ENCODE measurements at places on chromosomes 4 and X.

DNA sequence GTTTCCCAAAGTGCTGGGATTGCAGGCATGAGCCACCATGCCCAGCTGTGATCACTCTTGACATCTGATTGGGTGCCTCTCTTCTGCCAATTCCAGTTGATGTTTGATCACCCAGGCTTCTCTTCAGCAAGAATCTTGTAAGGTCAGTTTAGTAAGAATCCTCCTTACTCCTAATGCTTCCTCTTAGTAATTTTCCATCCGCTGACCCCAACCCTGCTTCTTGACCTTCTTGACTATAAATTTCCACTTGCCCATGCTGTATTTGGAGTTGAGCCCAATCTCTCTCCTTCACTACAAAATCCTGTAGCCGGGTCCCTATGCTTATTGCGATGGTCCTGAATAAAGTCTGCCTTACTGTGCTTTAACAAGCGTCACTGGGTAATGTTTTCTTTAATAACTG, 75.4 kb downstream of the DDIT4L start:
- no peak for DNase-seq

DNA sequence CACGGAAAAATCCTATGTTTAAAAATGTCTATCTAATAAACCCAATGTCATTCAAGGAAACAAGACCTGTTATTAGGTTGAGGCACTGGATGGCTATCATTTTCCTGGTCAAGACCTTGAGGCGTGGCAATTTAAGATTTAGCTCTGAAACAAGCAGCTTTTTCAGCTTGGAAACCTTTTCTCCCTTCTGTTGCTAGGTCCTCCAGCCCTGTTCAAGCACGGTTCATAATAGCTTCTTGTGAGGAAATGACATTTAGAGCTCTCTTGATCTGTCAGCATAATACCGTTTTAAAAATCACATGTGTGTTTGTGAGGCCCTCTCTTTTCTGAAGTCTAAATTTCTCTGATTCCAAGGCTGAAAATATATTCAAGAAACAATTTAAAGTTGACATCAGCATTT, 133.6 kb upstream of the GRPR start:
- DNase-seq, result no peak

GRCh38 chrX:96244955-96245354, 439.7 kb upstream of the DIAPH2 start:
- DNase-seq, result no peak

- DNase-seq, result no peak
These were observed 70.9 kb upstream of the CBR4 start for GRCh38 chr4:169080981-169081380.

DNA sequence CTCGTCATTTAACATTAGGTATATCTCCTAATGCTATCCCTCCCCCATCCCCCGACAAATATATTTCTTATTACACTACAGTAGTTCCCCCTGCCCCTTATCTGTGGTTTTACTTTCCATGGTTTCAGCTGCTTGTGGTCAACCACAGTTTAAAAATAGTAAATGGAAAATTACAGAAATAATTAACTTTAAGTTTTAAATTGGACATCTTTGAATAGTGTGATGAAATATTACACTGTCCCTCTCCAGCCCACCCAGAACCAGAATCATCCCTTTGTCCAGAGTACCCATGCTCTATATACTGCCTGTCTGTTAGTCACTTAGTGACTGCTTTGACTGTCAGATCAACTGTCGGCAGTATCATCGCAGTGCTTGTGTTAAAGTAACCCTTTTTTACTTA, 47.4 kb upstream of the VEGFC start:
- DNase-seq, result peak; percentile 2

DNA sequence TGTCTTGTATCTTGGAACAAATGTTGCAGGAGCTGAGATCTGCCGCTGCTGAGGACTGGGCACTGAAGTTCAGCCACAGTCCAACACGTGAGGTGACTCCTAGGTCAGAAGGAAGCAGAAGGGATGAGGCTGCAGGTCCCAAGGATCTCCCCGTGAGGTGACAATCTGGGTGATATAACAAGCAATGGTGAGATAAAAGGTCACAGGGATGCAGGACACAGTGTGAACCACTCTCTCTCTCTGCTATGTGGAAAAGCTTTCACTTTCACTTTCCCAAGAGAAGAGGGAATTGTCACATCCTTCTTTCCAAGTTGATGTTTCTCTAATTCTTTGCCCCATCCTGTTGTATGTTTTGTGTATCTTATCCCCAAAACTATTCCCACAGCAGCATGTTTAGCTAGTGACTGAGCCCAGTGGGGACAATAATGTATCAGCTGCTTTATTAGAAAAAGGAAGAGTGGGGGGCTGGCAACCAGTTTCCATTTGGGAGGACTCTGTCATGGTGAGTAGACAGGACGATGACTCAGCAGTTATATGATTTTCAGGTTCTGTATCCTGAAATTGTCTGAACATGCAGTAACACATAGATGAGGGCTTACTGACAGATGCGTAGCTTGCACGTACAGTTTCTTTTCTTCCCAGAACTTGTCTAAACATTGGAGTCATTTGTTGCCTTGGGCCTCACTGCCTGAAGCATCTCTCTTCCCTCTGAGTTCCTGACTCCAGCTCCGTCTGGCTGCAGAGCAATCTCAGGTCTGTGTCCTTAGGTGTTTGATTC, 1415.8 kb upstream of the TENM3 start:
- no peak for DNase-seq

- DNase-seq, result no peak
These were observed 68.1 kb downstream of the FAM53A start for GRCh38 chr4:1615786-1616556.

DNA sequence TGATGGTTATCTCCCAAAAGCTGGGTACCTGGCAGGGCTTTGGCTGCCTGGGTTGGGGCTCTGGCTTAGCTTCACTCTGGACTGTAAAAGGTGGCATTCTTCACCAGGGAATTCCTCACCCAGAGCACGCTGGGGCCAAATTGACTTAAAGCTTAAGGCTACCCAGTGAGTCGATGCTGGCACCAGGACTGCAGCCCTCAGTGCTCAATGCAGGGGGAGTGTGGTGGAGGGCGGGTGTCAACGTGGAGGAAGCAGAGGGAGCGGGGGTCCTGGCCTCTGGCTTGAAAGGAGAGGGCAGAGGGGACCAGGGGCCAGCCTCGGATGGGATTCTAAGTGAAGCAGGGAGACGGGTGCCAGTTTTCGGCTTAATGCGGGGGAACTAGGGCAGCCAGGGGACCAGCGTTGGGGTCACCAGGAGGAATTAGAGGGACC, 446 bp upstream of the FAM50A start:
- no peak for DNase-seq

DNA sequence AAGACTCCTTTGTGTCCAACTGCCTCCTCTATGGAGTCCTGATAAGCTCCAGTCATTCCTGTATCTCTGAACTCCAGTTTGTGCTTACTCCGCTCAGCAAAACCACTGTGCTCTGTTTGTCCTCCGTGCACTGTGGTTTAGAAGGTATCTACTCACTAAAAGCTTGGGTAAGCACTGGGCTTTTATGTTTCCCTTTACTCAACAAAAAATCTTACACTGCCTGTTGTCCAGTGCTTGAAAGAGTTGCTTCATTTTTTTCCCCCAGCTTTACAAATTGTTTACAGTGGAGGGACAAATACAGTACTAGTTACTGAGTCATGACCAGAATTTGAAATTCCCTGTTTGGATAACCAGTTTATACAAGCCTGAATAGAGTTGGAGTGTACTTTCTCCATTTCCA, 545.3 kb upstream of the FAT1 start:
- no peak for DNase-seq

DNA sequence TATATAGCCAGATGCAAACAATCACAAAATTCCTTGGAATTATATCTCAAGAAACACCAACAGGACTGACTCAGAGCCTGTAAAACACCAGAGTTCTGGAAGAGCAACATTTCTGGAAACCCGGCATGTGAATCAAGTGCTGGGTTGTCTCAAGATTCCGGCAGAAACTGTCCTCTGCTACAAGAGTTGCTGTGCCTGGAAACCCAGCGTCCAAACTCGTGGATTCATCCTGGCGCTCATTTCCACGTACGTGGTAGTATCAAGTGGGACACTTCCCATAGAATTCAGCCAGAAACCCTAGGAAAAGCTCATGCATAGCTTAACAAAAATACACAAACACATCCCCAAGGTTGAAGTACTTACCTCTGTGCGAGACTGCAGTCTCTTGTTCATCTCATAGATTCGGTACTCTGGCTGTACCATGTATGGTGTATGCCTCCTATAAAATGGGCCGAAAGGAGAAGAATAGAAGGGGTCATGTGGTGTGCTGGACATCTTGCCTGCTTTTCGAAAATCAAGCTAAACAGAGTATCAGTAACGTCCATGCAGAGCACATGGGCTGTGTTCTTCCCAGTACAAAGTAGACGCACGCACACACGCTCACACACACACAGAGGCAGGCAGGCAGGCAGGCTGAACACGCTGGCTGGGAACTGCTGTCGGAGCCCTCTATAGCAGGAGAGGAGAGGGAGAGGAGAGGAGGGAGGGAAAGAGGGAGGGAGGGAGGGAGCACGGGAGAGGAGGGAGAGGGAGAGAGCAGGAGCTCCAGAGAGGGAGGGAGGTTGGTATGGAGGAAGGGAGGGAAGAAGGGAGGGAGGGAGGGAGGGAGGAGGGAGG, at the start of gene LDB2:
LDB2 (minus strand) TSS at position 655 of the 837 bp plus-strand sequence.
- no peak for DNase-seq

DNA sequence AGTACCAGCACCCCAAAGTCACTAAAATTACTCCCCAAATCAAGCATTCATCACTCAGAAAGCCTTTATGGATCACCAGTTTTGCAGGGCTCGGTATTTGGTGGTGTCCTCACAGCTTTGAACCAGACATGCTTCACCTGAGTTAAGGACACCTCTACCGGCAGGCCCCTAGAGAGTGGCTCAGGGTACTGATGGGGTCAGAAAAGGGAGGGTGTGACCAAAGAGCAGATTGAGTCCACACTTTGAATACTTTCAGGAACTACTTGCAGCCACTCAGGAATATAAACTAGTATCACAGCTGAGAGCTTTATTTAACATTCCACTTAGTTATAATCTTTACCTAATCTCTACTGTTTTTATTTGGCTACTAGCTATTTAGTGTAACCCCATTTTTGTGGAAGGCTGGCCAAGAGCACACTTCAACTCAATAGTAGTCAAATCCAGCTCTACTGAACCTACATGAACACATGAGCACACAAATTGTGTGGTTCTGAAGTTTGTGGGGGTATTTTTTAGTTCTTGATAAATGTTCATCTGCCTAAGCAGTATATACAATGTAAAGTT, 109.6 kb upstream of the SPRY1 start:
- DNase-seq, result no peak

- DNase-seq, result no peak
These were observed 179.5 kb downstream of the CEP135 start for GRCh38 chr4:56128213-56128612.

DNA sequence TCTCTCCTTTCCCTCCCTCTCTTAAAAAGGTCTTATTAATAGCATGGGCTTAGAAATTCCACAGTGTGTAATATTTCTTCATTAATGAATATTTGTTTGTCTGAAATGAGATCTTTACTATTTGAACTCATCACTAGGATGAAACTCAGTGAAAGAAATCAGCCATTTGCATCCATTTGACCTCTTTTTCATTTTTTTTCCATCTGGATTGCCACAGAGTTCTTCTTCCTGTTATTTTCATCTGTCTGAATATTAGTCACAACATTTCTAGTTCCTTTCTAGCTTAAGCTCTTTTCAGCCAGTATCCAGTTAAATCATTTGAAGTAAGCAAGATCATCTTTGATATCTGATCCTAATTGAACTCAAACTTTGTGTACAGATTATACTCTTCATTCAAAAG, 69.2 kb upstream of the PLS3 start:
- no peak for DNase-seq

GRCh38 chrX:41621222-41621723, 67.5 kb upstream of the GPR34 start:
- DNase-seq, result no peak

DNA sequence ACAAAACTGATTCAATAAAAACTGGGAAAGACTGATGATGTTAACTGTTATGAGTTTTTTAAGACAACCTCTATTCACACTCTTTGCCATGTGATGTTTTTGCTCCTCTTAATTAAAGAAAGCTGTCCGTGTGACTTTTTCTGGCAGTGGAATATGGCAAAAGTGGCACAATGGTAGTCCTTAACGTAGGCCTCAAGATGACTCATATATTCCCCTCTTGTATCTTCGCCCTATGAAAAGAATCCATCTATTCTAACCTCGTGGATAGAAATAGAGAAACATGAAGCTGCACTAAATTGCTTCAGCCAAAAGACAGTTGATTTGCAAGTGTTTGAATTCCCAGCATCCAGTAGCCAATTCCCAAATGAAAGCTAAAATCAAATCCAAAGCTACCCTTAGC, 603.8 kb upstream of the PCDH7 start:
- DNase-seq, result no peak

DNA sequence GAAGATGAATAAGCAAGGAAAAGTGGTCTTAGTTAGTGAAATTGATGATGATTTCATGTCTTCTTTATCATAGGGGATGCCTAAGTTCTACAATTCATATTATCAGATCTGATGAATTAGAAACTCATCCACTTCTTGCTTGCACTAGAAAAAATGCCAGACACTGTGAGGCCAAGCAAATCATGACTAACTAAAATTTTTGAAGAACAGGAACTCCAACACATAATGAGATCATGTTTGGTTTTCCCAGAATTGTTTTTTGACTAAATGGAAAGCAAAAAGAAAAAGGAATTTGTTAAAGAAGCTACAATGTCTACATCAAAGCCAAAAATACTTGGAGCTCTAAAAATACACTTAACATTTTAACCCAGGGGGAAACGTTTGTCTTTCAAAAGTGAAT, 120.4 kb downstream of the ARSF start:
- DNase-seq, result no peak

DNA sequence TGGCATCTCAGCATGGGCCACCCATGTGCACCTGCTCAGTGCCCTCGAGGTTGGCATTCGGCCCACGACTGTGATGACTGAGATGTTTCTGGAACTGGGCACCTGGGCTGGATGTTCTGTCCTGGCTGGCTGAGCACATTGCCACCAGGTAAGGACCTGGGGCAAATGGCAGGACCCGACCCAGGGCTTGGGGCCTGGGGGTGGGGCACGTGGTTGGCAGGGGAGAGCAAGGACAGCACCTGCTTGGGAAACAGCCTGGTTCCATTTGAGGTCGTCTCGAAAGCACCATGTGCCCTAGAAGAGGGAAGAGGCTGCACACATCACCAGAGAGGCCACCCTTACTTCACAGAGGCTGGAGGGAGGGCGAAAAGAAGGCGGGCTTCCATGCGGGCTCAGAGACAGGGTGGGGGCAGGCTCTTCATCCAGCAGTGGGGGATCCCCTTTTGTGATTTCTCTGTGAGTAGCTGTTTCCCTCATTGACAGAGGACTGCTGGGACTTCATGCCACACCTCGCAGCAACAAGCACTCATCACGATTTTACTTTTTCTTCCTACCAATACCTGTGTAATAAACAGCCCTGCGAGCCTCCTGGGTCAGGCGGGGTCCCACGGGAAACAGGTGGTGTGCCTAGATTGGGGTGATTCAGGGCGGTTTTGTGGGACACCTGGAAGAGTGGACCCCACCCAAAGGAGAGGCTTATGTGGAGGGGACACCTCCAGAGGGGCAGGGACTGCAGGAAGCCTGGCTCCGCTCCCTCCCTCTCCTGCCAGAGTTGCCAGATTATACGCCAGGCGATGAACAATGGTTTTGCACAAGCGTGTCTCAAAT, 12.0 kb downstream of the TMEM187 start:
- peak; percentile 51 for DNase-seq
